ENCODE measurements at places on chromosomes 13 and 19.

GRCh38 chr19:32691952-32692726 is 518 bp downstream of the NUDT19 start:
- DNase-seq, result peak; percentile 67

DNA sequence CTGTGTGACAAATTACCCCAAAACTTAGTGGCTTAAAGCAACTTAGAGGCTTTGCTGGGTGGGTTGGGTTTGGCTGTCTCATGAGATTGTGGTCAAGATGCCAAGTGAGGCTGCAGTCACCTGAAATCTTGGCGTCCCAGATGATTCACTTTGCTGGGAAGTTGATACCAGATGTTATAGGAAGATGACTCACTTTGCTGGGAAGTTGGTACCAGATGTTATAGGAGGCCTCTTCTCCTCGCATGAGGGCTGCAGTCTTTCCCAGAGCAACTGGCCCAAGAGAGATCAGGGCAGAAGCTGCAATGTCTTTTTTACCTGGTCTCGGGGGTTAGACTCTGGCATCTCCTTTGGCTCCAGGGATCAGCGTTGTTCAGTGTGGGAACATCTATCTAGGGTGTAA is 16.8 kb downstream of the TEX29 start:
- no peak for DNase-seq

DNA sequence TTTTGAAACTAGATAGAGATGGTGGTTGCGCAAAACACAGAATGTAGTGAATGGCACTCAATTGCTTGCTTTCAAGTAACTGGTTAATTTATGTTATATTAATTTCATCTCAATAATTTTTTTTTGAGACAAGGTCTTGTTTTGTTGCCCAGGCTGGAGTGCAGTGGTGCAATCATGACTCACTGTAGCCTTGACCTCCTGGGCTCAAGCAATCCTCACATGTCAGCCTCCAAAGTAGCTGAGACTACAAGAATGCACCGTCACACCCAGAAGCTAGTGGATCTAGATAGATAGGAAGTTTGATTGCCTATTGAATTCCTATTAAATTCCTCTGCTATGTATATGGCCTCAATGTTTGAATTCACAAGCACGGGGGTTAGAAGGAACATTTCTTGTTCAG is 26.4 kb upstream of the ADGRE2 start:
- no peak for DNase-seq

GRCh38 chr13:66037096-66037495 is 1193.0 kb downstream of the PCDH9 start:
- DNase-seq, result no peak

DNA sequence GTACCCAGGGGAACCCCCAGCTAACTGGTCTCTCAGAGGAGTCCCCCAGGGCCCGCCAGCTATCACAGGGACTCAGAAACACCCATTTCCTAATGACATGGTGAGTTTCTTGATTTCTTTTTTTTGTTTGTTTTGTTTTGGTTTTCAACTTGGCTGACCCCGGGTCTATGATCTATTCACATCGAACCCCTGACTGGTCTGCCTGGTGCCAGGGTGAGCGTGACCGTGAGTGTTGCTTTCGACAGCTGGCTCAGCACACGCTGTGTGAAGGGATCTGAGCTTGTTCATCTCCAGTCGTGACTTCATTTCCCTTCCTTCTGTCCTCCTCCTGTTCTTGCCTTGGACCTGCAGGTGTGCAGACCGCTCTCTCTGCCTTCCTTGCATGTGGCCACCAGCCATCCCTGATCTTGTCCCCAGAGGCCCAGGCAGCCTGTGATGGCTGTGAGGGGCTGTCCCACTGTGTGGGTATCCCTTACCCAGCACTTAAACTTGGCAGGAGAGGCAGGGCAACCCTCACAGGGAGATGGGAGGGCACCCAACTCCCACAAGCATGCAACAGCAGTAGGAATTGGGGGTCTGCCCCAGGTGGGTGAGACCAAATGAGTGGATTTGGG is 26.2 kb downstream of the TMEM161A start:
- DNase-seq, result no peak

DNA sequence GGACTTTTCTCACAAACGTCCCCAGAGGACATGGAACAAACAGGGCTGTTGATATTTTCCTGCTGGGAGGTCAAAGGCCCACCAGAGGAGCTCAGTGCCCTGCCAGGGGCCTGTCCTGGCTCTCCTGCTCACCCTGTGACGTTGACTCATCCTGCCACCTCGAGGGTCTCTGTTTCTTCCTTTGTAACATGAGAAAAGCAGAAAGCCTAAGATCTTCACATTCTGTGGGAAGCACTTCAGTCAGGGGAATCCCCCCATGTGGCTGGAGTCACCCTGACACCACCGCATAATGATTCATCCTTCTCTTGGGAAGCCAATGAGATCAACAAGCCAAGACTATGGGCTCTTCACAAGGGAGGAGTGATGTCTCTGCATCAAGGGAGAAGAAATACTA is 147.9 kb downstream of the KATNAL1 start:
- DNase-seq, result peak; percentile 45

DNA sequence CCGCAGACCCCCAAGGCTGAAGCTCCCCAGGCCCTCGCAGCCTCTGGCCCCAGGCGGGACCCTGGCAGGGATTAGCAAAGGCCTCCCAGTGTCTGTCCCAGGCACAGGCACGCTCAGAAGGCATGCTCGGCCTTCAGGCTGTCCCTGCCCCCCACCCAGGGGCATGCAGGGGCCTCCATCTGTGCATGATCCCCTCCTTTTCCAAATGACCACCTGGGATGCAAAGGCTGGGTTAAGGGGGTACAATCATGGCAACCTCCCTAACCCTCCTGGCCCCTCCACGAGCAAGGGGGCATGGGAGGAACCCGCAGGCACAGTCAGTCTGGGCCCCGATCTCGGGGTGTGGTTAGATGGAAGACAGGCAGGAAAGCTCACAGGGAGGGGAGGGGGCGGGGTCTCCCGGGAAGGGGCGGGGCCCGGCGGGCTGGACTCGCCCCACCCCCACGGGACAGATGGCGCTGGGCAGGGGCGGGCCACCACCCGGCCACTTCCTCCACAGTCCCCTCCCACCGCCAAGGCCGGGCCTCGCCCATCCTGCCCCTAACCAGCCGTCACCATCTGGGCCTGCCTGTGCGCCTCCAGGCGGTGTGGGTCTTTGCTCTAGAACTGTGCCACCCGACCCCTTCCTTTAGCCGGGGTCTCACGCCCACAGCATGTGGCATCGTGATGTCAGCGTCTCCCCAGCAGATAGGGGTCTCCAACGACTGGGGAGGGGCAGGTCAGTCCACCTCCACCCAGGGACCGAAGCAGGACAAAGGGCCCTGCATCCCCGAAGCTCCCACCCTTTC is 7.0 kb upstream of the REXO1 start:
- peak; percentile 92 for DNase-seq

- no peak for DNase-seq
These were observed 9.4 kb downstream of the LCP1 start for GRCh38 chr13:46172531-46172991.

- peak; percentile 63 for DNase-seq
These were observed 62.2 kb downstream of the DNAJC15 start for GRCh38 chr13:43085545-43085944.

- DNase-seq, result no peak
These were observed 515 bp upstream of the ATXN8OS start for GRCh38 chr13:70107125-70107497.

GRCh38 chr19:50519006-50519575 is 5.4 kb upstream of the ASPDH start:
- DNase-seq, result no peak

GRCh38 chr13:98556142-98556816 is 20.6 kb downstream of the STK24 start:
- no peak for DNase-seq

- peak; percentile 87 for DNase-seq
These were observed 33.9 kb downstream of the USP12 start for GRCh38 chr13:27137759-27138158.

GRCh38 chr13:59086147-59086546 is 1077.6 kb downstream of the DIAPH3 start:
- peak; percentile 8 for DNase-seq

GRCh38 chr19:15457701-15458484 is 6.5 kb downstream of the RASAL3 start:
- DNase-seq, result no peak

DNA sequence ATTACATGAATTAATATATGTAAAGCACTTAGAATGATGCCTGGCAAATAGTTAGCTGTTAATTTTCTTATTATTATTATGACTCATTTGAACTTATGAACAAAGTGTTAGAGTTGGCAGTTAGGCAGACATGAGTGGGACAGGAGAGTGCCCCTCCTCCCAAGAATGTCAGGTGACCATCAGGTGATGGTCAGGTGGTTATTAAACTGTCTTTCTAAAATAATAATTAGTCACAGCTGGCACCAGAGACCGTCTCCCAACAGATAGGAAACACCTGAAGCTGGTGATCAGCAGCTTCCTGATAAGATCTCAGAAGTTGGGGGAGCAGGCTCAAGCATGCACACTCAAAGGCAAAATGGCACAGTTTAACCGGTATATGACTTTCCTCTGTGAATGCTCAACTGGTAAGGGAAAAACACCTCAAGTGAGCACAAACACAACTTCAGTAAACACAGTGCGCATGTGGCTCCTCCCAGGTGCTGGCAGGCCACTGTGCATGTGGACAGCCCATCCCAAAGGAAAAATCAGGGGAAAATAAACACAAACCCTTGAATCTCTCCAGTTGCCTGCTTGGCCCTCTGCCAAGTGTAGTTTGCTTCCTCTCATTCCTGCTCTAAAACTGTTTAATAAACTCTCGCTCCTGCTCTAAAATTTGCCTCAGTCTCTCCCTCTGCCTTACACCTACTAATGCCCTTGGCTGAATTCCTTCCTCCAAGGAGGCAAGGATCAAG is 54.0 kb downstream of the FLT1 start:
- DNase-seq, result peak; percentile 9

- DNase-seq, result no peak
These were observed 27.2 kb downstream of the CNMD start for GRCh38 chr13:52712385-52712784.

GRCh38 chr19:55611300-55611982 is 6.0 kb downstream of the ZNF865 start:
- no peak for DNase-seq

DNA sequence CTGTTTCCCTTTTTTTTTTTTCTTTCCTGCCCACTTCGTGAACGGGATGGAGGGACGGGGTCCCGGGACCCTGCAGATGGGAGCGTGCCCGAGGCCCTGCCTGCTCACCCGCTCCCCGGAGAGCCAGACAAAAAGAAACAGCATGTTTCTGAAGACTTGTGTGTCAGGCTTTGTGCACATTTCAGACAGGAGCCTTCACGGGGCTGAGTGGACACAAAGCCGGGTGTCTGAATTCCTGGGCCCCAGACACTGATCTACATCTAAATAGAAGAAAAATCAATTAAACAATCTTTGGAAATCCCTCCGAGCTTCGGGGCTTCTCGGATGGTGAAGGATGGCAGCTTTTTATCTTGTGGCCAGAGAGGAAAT is 4.2 kb downstream of the PGPEP1 start:
- no peak for DNase-seq

DNA sequence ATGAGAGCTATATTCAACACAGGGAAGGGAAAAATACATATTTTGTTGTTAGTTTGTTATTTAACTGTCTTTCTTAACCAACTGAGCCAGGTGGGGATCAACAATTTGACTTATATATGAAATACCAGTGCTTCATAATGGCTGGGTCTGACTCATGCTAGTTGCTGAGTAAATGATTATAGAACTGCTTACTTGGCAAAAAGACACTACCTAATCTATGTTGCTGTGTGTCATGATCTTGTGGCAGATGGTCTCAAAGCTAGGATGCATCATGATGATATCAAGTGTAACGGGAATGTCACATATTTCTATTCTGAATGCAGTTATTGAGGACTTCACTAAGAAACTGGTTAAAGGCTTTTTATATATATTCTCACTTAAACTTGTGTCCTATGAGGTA is 727.4 kb upstream of the SLITRK1 start:
- DNase-seq, result no peak

DNA sequence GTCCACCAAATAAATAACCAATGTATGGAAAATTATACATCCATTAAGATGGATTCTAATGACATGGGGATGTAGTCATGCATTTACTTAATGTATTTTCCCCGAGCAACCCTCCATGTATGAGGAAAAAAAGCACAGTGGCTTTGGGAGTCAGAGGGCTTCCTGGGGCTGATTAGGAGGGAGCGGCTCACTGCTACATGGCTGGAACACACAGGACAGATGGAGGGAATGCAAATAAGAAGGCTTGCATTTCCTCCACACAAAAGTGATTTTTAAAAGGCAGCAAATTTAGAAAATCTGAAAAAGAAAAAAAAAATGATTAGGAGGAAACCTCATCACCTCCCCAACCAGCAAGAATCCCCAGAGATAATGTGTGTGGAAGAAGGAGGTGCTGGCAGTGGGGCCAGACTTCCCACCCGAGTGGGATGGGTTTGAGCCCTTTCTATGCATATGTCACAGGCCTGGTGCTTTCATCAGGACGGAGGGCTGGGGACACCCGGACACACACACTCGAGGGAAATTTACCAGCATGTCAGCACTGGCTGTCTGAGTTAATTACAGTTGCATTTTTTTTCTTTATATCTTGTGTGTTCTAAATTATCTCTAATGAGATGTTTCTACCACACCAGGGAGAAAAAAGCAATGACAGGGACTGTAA is 118.9 kb downstream of the USP12 start:
- DNase-seq, result no peak

GRCh38 chr13:59510386-59510785 is 653.3 kb downstream of the DIAPH3 start:
- DNase-seq, result no peak

DNA sequence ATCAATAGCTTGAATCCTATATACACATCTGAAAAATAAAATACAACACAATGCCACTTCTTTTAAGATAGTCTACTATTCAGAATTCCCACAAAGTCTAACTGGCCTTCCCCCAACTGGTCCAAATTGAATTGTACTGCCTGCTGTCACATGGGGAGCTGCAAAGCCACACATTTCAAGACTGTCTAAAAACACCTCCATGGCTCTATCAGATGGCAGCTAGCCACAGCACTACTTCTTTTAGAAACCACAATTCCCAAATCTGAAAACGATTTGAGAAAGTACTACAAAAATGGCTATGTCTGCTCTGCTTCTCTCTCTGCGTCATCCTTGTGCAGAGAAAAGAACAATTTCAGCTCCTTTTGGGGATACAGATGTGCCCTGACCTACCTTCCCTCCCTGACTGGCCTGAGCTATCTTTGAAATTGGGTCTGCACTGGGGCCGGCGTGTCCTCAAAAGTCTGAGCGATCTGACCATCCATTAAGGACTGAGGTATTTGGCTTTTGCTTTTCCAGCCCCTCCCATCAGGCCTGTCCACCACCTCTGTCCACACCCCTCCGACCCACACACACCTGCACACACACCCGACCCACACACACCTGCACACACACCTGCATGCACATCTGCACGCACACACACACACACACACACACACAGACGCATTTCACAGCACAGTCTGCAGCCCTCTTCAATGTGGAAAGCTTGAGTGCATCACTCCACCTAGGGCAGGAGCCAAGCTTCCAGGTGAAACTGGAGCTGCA is 68.6 kb upstream of the IPO5 start:
- no peak for DNase-seq

GRCh38 chr13:97385146-97385545 is 48.8 kb upstream of the RAP2A start:
- DNase-seq, result no peak

- DNase-seq, result no peak
These were observed 60.7 kb upstream of the GPR183 start for GRCh38 chr13:99367663-99368448.
